ENCODE measurements at places on chromosomes 4 and X.

GRCh38 chr4:160510928-160511327, 1408.0 kb downstream of the RAPGEF2 start:
- peak; percentile 20 for DNase-seq

- no peak for DNase-seq
Observed at GRCh38 chr4:164716901-164717300, 37.0 kb upstream of the SMIM31 start.

- DNase-seq, result peak; percentile 53
Observed at GRCh38 chr4:74805601-74806000, 11.3 kb upstream of the BTC start.

GRCh38 chrX:39755143-39756032, 342.4 kb downstream of the BCOR start:
- peak; percentile 94 for DNase-seq

DNA sequence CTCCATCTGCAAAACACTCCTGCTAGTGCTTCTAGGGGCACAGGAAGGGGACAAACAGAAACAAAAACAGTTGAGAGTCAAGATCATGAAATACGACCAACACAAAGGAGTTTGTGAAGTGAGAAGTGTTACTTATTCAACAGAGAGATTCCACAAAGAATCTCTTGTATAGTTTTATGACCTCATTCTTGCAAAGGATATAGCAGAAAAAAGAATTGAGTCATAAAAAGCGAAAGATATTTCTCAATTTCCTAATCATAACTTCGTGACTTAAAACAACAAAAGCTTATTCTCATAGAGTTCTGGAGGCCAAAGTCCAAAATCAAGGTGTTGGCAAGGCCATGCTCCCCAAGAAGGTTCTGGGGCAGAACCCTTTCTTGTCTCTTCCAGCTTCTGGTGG, 40.7 kb downstream of the TIGD4 start:
- no peak for DNase-seq

DNA sequence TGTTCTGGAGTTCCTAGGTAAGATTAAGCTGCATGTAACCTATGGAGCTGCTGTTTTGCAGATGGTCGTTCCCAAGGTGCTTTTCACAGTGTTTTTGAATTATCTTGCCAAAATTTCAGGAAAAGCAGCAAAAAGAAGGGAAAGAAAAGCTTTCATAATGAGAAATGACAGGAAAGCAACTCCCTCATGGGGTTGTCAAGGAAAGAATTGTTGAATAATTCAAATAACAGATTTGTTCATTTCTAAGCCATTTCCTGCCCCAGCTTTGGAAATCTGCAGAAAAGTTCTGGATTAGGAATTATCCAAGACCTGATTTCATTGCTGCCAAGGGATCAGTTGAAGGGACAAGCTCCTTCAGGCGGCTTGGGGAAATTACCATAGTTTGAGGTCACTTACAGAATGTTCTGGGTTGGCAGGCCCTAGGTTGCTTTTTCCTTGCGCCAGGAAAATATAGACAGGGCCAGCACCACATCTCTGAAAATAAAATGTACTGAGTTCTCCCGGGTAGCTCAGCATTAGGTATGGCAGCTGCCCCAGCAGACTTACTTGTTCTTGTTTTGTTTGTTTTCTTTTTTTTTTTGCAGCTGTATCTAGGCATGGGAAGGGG, 354.7 kb downstream of the STIM2 start:
- no peak for DNase-seq

DNA sequence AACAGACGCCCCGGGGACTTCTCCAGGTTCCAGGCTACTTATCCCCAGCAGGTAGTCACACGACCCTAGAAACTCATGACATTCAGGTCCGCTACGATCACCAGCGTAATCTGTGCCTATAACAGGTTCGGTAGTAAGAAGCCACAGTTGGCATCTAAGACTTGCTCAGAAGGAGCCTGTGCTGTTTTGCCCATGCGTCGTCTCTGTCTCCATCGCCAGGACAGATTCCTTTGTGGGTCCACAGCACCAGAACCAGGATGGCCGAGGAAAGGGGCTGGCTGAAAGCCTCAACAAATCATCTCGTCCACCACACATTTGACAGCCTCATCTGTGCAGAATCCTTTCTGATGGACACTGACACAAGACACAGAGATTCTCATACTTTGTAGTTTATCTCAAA, 319.5 kb upstream of the AGA start:
- DNase-seq, result no peak

- no peak for DNase-seq
Observed at GRCh38 chr4:87941537-87942392, 33.7 kb upstream of the SPP1 start.

GRCh38 chr4:73735231-73735630, 5.1 kb upstream of the CXCL8 start:
- DNase-seq, result peak; percentile 57

DNA sequence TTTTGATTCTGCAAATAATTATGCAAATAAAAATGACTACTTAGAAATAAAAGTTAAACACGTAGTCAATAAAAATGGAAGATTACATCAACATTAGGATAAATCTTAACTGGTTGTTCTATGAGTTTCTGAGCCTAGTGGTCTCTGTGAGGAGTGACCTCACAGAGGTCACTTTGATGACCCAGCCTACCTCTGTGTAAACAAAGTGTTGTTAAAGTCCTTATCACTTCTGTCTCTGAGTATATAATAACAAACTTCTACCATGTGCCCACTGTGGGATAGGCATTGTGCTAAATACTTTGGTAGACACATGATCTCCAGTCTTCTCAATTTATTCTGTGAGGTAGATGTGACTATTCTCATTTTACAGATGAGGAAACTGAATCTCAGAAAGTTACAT, 85.4 kb downstream of the PDE5A start:
- no peak for DNase-seq

DNA sequence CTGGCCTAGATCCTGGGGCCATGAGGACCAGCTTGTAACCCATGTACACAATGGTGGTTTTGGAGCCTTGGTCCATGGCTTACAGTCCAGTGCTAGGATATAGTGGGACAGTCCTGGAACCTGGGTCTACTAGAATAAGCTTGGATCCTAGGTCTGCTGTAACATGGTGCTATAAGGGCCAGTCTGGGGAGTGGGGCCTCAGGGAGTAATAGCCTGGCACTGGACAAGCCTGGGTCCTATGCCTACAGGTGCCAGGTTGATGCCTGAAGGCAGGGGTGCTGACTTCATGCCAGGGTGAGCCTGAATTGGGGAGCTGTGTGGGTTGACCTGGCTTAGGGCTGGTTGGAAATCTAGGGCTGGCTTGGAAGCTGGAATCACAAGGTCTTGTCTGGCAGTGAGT, 756.3 kb upstream of the ADGRL3 start:
- no peak for DNase-seq

DNA sequence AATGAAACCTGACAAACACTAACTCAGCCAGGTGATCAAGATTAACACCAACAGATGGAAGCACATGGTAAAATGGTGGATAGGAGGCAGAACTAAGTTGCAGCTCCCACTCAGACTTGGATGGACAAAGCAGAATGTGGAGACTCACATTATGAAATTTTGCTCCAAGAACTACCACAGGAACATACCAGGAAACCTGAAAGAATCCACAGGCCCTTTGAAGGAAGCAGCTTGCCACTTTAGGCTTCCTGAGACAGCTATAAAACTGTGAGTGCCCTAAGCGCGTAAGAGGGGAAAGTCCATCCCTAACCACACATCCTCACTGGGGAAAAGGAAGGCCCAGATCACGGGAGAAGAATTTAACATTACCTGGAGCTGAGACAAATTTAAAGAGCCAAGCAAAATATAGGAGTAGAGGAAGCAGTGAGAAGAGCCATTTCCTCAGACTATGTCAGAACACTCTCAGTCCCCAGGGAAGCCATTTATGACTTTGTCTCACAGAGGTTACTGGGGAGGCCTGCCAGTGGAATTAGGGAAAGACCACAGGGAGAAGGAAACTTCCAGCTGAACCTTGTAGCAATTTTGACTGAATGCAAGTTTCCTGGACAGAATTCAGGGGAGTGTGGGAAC, 224.5 kb downstream of the TEX13C start:
- no peak for DNase-seq

All from astrocyte (in vitro differentiated cells and primary cell).